DMS79 (cell line): ENCODE measurements at places on chromosomes 3 and 15.

DNA sequence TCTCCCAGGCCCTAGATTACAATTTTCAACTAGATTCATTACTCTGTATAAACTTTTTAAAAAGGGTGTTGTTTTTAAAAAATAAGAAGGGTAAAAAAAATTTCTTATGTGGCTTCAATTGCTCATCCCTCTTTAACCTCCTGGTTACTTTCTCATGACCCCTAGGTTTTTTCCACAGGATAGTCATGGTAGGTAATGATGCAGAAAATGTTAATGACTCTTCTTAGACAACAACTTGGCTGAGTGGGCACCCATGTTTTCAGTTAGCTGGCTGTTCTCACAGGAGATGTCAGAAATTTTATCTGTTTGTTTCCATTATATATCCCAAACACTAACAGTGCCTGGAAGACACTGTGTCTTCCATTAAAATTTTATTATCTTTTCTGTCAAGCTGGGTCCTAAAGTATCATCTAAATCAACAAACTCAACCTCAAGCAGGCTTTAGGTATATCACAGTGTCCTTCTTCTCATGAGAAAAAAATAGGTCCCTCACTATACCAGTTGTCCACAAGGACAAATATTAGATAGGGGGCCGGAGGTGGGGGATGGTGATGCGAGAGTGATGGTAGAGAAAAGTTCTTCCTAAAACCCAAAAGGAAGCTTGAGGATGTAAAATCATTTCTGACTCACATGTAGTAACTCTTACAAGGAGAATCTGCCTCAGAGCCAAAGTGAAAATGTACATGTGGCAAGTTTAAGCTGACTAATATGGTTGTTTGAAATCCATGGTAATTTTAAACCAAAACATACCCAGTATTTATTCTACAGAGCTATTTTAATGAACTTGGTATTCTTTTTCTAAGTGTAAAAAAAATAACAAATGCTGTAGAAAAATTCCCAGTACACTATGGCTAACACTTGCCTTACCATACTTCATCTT is 43.3 kb downstream of the PLOD2 start:
- no peak for DNase-seq

GRCh38 chr15:67103021-67103420 is 37.6 kb downstream of the SMAD3 start:
- DNase-seq, result no peak

DNA sequence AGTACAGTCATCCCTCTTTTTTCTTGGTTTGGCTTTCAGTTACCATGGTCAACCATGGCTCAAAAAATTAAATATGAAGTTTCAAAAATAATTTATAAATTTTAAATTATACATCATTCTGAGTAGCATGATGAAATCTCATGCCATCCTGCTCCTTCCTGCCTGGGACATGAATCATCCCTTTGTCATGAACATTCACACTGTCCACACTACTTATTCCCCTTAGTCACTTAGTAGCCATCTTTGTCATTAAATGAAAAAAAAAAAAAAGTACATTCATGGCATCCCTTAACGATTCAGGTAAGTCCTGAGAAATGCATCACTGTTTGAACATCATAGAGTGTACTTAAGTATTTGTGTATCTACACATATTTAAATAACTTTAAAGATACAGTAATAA is 1046.3 kb downstream of the ROBO2 start:
- no peak for DNase-seq

DNA sequence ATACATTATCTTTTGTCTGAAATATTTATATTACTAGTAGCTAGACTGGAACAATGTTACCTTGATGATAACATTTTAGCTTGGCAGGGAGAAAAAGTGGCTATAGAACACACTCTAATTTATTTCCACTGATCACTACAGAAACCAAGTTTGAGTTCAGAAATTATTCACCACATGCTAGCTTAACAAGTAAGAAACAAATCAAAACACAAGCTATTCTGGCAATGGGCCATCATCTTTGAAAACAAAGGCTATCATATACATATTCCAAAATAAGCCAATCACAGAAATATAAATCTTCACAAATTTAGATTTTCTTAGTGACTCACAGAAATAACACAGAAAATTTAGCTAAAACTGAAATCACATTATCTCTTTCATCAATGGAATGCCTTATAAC is 17.1 kb downstream of the AQR start:
- no peak for DNase-seq

- DNase-seq, result no peak
These were observed 2.0 kb downstream of the P4HTM start for GRCh38 chr3:48991851-48992545.

DNA sequence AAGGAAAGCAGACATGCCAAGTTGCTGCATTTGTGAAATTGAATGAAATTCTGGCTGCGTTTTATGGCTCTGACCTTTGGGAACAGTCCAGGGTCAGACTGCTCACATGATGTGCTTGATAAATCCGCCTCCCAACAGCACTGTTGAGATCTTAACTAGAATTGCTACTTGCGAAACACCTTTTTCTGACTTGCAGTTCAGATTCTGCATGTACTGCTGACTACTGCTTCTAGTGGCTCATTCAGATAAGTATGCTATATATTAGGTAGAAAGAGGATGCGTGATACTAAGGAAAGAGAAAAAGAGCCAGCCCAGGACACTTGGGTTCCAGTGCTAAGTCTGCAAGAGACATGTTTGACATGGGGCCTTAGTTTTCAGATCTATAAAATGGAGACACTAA is 129.4 kb downstream of the LPP start:
- no peak for DNase-seq

DNA sequence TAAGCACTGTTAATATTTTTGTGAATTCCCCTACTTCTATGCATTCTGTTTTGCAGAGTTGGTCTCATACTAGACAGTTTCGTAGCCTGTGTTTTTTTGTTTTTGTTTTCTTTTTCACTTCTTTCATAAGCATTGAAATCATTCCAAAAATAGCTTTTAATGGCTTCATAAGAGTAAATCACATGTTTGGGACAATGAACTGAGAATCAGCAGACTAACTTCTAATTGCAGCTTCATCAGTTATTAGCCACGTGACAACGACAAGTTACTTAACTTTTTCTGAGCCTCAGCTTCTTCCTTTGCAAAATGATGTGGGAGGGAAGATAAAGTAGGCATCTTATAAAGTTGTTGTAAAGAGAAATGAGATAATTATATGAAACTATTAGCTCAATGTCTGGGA is 124.8 kb downstream of the LIPC start:
- DNase-seq, result no peak

DNA sequence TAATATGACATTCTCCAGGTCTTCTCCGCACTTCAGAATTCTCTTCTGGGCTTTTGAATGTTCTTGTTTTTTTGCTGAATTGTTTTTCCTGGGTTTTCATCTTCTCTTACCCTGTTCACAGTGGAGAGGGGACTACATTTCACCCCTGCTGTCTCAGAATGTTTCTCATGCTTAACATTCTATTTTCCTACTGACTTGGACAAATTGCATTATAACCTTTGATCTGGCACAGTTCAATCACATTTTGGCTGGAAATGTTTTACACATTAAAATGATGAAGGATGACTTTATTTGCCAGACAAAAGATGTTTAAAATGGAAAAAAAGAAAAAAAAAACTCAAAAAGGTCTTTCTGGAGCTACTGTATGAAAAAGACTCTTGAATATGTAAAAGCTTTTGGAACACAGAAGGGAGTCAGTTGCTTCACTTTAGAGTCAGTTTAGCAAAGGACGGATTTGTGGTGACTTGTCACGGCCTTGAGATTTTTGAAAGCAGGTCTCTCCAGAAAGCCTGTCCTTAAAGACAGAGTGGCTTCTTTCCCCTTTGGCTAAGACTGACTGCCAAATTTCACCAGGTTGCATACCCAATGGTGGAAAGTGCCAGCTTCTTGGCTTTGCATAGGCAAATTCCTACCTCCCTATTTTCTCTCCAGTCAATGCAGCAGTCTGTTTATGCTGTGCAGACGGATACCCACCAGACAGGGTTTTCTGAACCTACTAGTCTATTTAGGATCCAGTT is 401.0 kb upstream of the TBL1XR1 start:
- peak; percentile 71 for DNase-seq

GRCh38 chr15:69299943-69300588 is 1.4 kb downstream of the PAQR5 start:
- no peak for DNase-seq

- no peak for DNase-seq
These were observed 10.8 kb downstream of the MINAR1 start for GRCh38 chr15:79442911-79443310.

- no peak for DNase-seq
These were observed 40.2 kb downstream of the ATP2B2 start for GRCh38 chr3:10465161-10465560.

- no peak for DNase-seq
These were observed 460.2 kb downstream of the GBE1 start for GRCh38 chr3:81301230-81301629.

- no peak for DNase-seq
These were observed 33.7 kb downstream of the HGD start for GRCh38 chr3:120648290-120648689.

DNA sequence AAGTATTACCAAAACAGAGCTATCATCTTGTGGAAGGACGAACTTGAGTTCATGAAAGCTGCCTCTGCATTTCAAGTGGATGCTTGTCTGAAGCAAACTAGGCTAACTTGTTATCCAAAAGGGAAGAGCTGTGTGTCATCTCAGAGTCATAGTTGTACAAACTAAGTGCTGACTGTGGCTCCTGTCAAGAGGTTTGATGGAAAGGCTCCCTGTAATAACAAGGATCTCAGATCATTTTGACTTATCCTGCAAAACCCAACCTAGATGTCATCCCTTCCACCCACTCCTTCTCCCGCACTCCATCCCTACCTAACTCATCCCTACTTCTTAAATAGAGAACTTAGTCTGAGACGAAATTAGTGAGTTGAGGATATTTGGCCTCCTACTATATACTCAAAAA is 110.8 kb downstream of the NR2E3 start:
- no peak for DNase-seq

GRCh38 chr3:102163818-102164154 is 271.0 kb upstream of the ZPLD1 start:
- no peak for DNase-seq

- DNase-seq, result no peak
These were observed 331.6 kb downstream of the PYDC2 start for GRCh38 chr3:191792580-191792979.

DNA sequence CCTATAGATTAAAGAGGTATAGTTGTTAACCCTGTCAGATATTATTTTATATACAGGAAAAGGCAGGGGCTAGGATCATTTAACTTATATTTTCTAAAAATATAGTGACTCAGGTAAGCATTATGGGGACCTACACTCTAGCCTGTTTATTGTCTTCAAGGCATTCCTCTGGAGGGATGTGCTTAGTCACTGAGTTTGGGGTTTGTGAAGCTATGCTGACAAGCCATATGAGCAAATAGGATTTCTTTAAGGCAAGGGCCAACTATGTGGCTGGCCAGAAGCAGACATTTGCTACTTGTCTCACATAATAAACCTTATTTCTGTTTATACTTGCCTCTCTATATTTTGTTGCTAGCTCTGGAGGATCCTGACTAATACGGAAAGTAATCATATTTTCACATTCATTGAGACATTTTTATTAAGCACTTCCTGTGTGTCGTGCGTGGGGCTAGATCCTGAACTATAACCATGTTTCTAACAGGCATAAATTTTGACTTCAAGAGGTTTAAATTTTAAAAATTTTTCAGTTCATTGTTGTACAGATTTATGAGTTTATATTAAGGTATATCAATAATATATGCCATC is 153.4 kb downstream of the OTOL1 start:
- DNase-seq, result no peak

DNA sequence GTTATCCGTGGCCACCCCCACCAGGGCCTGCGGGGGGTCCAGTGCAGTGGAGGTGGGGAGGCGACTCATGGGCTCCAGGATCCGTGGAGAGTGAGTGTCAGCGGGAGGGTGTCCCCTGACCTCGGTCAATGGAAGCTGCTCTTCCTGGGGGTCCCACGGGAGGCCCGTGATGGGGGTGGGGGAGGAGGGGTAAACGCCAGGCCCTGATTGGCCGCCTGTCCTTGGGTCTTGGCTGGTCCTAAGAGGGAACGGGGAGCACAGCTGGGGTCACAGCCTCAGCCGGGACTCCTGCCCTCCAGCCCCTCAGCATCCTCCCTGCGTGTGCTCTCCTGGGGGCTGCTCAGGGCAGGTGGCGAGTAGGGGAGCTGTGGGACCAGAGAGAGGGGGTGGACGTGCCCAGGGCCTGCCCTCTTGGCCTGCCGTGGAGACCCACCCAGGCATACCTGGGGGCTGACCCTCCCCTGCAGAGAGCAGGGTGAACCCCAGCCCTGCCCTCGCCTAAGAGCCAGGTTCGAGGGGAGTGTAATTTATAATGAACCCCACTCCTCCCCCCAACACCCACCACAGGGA is 184.6 kb downstream of the GOLGA6L6 start:
- DNase-seq, result no peak

DNA sequence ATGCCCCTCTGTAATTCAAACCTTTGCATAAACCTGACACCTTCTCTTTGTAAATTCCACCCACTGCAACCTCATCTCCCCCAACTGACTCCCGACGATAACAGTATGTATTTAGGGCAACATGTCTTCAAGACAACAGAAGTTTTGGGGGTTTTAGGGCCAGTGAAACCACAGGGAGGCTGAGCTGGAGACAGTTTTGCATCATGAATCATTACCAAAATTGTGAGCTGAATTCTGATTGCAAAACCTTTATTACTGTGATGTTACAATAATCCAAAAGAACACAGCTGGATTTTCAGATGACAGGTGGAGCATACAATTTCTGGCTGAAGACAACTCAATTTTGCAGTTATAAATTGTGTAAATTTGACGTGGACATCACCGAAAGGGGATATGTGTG is 281.3 kb upstream of the TTC14 start:
- DNase-seq, result no peak

GRCh38 chr3:51391566-51392354 is 675 bp downstream of the RBM15B start:
- no peak for DNase-seq

DNA sequence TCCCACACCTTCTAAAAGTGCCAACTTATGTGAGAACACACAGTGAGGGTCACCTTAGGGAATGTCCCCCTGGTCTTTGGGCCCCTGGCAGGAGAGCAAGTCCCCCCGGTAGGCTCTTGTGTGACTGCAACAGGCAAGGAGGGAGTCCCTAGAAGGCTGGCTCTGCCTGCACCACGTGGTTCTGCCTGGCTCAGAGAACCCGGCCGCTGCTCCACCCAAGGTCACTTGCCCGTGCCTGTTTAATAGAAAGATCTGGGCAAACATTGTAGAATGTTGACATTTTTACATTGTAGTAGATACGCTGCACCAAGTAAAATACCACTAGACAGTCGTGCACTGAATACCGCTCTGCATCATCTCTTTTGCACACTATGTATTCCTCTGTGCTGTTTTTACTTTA is 21.9 kb downstream of the GABRA5 start:
- DNase-seq, result no peak

DNA sequence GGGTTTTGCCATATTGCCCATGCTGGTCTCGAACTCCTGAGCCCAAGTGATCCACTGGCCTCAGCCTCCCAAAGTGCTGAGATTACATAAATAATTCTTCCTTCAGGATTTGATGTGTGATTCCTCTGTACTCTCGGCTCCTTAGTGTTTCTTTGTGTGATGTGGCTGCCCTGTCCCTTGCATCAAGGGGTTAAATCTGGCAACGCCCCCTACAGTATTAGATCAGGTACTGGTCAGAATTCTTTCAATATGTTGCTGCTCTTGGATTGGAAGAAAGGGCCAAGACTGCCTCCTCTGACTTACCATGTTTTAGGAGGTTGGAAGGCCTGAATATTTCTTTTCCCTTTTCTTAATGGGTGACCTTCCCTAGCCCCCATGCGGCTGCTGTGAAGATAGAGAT is 390.6 kb upstream of the WNT5A start:
- no peak for DNase-seq

GRCh38 chr3:64748244-64748904 is 60.6 kb upstream of the ADAMTS9 start:
- DNase-seq, result no peak
